ENCODE measurements at places on chromosomes 4 and X. TPM values are rescaled to one million over a fixed set of nuclear protein-coding genes. Genes with fewer than 3 reads are reported as not detected.
A peak's percentile ranks its signal among the peaks of the same experiment; 100 is the strongest.

The ZNF141 gene
- total RNA-seq: 17.2 TPM

The EXOC1L gene
- not detected for total RNA-seq

The XK gene
- total RNA-seq: 2.6 TPM

The FATE1 gene
- 1,003 TPM for total RNA-seq

The MUC7 gene
- total RNA-seq: not detected

The GC gene
- not detected for total RNA-seq

The NUP62CL gene
- total RNA-seq: 10.8 TPM

The CACNA1F gene
- total RNA-seq: not detected

The SSX2 gene
- 12.4 TPM for total RNA-seq

DNA sequence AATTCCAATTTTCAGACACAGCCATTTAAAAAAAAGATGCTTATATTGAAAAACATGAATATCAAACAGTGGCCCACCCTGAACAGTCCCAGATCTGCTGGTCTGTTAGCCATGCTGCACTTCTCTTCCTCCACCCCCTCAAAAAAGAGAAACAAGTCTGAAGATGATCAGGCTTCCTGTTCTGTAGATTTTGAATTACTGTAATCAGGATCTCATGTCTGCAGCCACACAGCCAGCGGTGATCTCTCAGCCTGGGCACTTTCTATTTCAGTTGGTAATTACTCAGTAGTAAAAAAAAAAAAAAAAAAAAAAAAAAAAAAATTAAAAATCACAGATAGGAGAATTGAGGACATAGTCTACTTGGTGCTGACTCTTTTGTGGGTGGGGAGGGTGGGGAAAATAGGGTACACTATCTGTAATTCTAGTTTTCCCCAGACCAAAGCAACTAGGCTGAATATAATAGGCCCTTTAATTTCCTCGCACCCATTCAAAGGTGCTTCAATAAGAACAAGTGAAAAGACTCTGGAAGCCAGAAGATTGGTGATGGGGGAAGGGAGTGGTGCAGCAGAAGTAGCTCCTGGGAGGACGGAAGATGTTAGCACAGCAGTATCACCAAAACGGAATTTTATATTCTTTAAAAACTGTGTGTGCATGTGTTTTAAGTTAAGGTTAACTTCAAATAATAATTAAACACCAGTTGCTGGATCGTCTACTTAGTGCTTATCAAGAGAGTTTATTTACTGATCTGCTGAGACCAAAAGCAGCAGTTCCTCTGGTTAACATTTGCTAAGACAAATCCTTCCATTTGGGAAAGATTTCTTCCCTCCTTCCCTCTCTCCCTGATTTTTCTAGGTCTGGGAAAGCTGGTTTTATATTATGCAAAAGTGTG is 47.0 kb downstream of the SPRY1 start:
- DNase-seq: no peak

DNA sequence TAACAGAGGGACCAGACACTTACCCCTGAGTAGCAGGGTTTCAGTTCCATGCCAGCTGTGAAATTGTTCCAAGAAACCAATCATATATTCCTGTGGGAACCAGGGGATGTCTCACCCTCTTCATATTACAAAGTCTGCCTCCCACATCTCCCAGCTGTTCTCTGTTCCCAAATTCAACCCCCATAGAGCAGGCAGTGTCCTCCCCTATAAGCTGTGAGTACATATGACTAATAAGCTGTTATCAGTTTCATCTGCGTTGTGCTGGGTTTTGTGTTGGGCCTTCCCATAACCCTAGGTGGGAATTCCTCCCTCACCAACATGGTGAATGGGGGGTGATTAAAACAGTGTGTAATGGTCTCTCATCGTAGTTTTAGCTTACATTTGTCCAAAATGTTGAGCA is 41.0 kb downstream of the CEP44 start:
- no peak for DNase-seq

GRCh38 chr4:122045533-122045932 is 93.7 kb upstream of the TRPC3 start:
- DNase-seq: no peak

GRCh38 chr4:184475498-184475897 is 1.1 kb upstream of the IRF2 start:
- no peak for DNase-seq

GRCh38 chrX:151988706-151989299 is 14.3 kb upstream of the GABRE start:
- DNase-seq: no peak

DNA sequence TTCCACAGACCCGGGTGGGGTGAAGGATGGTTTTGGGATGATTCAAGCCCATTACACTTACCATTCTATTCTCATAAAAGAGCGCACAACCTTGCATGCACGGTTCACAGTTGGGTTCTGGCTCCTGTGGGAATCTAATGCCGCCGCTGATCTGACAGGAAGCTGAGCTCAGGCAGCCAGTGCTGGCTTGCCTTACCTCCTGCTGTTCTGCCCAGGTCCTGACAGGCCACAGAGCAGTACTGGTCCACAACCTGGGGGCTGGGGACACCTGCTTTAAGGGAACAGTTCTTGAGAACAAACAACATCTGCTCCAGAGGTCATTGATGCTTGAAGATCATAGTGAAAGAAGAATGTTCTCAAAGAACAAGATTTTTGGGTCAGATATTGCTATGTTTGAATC is 8.0 kb upstream of the HS3ST1 start:
- DNase-seq: no peak

DNA sequence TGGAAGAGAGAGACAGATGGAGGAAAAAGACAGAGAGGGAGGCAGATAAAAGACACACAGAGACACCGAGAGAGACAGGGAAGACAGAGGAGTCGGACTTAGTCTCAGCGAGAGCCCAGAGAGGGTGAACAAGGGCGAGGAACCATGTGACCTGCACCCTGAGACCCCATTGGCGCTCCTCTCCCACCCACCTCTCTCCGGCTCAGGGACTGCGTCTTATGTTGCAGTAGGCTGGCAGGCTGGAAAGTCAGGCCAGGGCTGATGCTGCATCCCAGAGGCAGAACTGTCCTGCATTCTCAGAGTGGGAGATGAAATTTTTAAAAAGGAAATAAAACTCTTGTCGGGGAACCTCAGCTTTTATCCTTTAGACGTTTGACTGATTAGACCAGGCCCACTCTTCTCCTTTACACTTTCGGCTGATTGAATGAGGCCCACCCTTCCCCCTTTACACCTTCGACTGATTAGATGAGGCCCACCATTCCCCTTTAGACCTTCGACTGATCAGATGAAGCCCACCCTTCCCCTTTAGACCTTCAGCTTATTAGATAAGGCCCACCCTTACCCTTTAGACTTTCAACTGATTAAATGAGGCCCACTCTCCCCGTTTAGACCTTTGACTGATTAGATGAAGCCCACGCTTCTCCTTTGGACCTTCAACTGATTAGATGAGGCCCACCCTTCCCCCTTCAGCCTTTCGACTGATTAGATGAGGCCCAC is 29.5 kb upstream of the IL3RA start:
- no peak for DNase-seq

DNA sequence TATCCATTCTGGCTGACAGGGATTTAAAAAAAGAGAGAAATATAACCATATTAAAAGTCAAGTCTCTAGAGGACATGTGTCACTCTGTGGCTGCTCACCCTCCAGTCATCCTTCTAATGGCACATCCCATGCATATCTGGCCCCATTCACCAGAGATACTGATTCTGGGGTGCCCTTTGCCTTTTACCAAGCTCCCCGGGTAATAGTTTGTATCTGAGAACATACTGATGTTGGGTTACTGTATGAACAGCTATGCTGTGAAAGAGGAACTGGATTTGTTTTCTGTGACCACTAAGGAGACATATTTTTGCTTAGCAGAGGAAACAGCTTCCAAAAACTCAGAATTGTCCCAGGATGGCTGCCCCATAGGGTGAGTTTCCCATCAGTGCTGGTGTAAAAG is 56.0 kb downstream of the SAT1 start:
- DNase-seq: no peak

DNA sequence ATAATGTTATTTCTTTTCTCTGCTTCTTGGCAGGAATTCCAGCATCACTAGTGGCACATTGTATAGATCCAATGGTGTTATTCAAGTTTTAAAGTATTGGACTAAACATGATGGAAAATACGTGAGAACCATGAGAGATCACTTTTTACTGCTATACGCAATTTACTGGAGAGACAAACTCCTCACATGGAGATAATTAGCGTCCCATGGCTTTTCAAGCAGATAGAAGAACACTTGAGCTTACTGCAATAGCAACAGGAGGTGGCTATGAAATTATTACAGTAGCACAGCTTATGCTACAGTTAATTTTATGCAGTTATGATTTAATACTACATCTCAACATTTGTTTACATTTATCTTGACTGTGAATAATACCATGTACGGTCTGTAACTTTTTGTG is 11.9 kb upstream of the TMEM185A start:
- DNase-seq: no peak

- DNase-seq: no peak
Observed at GRCh38 chrX:123361371-123361770, 177.3 kb downstream of the GRIA3 start.

- DNase-seq: no peak
Observed at GRCh38 chrX:115134382-115134781, 54.8 kb upstream of the RBMXL3 start.

DNA sequence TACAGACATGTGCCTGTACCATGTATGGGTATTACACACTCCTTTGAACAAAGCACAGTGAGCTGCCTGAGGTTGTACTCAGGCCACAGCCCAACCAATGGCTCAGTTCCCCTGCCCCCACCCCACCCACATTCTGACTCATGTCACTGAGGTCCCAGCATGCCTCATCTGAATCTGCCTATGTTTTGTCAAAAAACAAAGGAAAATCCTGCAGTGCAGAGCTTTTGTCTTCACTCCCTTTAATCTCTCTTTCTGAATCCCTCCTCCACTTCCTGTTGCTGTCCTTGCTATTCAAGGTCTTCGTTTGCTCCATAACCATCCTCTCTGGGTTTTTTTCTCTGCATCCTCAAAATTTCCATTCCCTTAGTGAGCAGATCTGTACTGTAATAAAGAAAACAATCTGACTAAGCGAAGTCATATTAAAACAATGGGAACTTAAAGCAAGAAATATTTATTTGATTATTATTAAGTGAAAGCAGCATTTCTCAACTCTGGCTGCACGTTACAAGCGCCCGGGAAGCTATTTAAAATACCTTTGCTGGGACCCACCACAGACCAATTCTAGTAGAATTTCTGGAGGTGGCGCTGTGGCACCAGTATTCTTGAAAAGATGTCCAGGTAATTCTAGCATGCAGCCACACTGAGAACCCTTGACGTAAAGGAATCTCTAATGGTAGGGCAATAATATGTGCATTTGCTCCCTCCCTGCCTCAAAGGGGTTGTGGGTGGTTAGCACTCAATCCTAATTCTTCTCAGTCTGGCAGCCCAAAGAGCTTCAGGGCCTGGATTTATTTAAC is 8.7 kb downstream of the GUCY2F start:
- no peak for DNase-seq

DNA sequence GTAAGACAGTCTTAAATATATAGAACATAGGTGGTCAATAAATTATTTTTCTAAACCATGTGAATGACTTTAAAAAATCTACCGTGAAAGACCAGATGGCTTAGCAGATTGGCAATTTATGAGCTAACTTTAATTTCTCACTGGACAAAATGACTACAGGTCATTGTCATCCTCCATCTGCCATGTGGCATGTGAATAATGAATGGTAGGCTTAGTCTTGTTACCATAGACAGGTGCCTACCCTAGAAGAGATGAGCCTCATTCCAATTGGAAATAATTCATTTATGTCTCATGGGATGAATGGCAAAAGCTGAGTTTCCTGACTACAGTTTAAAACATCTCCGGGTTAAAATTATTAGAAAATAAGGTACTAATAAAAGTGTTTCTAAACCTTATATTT is 1043.3 kb downstream of the FAT4 start:
- DNase-seq: no peak

GRCh38 chr4:145153181-145153903 is 27.0 kb downstream of the OTUD4 start:
- DNase-seq: no peak

- no peak for DNase-seq
Observed at GRCh38 chr4:141410839-141411238, 190.1 kb downstream of the ZNF330 start.

- DNase-seq: peak; percentile 87
Observed at GRCh38 chrX:107716816-107717700, 58.5 kb downstream of the TSC22D3 start.

- DNase-seq: no peak
Observed at GRCh38 chr4:169263791-169264392, 6.9 kb downstream of the SH3RF1 start.

DNA sequence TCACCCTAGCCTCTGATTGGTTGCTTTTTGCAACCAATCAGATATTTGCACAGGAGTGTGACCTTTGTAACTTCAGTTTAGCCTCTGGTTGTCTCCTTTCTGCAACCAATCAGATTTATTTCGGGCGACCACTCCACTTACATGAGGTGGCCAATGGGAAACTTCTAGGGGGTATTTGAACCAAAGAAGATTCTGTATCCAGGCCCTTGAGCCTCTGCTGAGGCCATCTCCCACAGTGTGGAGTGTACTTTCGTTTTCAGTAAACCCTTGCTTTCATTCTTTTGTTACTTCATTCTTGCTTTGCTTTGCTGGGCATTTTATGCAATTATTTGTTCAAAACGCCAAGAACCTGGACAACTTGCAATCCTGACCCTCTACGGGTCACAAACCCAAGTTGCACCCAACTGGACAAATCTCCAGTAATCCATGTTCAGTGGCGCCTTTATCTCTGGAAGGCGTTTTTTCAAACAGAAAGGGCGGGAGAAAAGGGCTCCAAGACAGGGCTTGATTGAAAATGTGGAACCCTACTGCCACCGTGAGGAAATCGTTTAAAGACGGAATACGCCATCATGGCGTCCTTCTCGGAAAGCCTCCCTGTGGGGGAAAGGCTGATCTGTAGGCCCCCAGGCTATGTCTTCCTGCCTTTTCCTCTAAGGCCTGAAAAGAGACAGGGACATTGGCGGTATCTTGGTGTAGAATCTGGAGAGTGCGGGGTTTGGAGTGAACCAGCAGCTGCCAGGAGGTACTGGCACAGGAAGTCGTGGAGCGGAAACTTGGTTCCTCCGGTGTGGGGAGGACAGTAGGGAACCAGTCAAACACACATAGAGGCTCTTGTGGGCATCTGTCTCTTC is 184.6 kb downstream of the OR13H1 start:
- DNase-seq: no peak

DNA sequence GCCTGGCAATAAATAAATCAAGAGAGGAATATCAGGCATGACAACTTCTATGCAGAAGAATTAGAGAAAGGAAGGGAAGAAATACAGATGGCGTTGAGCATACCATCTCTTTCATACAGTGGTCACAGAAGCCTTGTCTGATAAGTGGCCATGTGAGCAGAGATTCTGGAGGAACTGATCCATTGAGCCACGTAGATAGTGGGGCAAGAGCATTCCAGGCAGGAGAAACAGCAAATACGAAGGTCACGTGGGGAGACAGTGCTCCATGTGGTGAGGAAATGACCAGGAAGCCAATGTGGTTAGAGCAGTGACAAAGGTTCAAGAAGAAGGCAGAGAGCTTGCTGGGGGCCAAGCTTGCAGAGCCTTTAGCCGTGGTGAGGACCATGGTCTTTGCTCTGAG is 226.7 kb upstream of the NOCT start:
- DNase-seq: no peak

DNA sequence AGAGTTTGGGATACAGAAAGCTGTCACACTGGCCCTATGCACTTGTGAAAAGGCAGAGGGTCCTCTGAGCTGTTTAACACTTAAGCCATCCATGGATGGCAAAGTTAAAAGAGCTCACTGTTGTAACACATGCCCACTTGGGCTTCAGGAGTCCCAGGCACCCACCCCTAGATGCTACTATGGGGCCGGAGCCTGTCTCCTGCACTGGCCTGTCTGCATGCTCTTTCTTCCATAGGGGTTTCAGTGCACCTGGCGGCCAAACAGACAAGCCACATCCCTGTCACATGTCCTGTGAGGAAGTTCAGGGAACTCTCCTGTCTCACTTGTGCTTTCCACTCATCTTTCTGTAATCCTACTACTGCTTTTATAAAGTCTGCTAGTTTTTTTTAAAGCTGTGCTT is 2586.0 kb downstream of the PCDH7 start:
- DNase-seq: no peak
